ENCODE measurements at places on chromosomes 7 and 10. TPM values are rescaled to one million over a fixed set of nuclear protein-coding genes. Genes with fewer than 3 reads are reported as not detected.

The CALCR gene
- polyA plus RNA-seq, result not detected

The NHLRC2 gene
- 4.3 TPM for polyA plus RNA-seq

The GARS1 gene
- 45.1 TPM for polyA plus RNA-seq

The LLCFC1 gene
- not detected for polyA plus RNA-seq

The TAS2R3 gene
- 0.42 TPM for polyA plus RNA-seq

The MUC12 gene
- 0.38 TPM for polyA plus RNA-seq

The FXYD4 gene
- not detected for polyA plus RNA-seq

The SPDYE8 gene
- not detected for polyA plus RNA-seq

The PARG gene
- 6.5 TPM for polyA plus RNA-seq

The MSMB gene
- polyA plus RNA-seq, result 0.84 TPM

DNA sequence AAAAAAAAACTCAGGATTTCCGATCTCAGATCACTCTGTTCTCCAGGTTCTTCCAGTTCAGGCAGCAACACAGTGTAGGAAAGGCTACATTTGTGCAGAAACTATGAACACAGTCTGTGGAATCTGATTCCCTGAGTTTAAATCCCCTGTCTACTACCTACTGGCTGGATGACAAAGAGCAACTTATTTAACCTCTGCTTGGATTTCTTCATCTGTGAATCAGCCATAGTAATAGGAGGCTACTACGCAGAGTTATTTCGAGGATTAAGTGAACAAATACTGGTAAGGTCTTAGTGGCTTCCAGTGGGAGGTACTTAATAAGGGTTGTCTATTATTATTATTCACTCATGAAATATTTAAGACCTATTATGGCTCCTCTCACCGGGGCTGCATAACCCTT lies 44.3 kb upstream of the PDCD4 start:
- no peak for DNase-seq

DNA sequence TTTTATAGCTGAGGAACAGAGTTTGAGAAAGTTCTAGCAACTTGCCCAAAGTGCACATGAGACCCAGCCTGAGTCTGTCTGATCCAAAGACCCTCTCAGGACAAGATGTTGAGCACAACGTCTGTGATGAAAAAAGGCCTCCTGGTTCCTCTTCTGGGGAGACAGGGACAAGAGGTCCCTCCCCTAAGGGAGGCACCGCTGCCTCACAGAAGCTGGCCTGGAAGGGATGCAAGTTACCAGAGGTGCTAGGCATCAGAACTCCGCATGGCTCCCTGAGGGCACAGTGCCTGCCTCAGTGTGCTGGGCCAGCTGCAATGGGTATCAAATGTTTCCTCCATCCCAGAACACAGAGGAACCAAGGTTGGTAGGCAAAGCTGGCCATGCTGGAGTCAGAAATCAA lies 302.4 kb downstream of the GRID1 start:
- DNase-seq, result no peak

- DNase-seq, result no peak
Measured at GRCh38 chr7:107236862-107237261, 68.1 kb downstream of the HBP1 start.

GRCh38 chr10:31145986-31146385 lies 114.3 kb upstream of the ZNF438 start:
- no peak for DNase-seq

DNA sequence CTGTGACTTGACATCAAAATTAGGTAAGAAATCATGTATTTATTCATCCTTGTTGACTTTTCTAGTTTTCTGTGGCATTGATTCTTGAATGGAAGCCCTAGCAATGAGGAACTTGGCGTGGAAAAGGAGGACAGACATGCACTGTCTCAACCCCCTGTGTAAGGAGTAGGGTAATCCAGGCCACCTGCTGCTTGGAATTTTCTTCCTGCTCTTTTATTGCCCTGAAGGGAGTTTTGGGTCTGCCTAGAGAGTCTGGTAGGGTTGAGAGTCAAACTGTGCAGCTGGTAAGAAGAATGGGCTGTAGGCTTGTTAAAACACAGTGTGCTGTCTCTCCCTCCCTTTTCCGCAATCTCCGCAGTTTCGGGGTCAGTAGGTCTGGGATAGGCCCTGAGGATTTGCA lies 19.7 kb downstream of the ZNF32 start:
- no peak for DNase-seq

- peak; percentile 93 for DNase-seq
Measured at GRCh38 chr10:21173802-21174714, 276.9 kb upstream of the NEBL start.

- DNase-seq, result no peak
Measured at GRCh38 chr10:5547681-5547930, 22.8 kb downstream of the CALML3 start.

DNA sequence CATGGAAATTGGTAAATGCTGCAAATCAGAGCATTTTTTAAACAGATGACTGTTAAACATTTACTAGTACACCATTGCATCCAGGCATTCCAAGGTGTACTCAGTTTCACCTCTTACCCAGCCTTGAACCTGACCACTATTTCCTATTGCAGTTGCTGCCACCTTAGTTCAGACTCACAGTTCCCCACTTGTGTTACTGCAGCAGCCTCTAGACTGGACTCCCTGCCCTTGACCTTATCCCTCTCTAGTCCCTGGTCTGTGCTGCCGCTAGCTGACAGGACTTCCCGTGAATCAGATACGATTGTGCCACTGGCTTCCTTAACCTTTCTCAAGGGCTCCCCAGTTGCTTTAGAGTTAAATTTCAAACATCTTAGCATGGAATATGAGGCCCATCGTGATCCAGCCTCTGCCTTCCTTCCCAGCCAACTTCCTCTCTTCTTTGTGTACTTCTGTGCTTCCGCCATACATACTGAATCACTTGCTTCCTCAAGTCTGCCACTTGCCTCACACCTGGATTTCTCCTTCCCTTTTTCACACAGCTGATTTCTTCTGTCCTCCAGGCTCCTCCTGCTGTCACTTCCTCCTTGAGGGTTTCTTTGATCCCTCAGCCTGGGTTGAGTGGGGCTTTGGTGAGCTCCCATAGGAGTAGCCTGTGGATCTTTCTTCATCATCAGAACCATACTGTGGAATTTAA lies 118.7 kb upstream of the GJD4 start:
- no peak for DNase-seq

DNA sequence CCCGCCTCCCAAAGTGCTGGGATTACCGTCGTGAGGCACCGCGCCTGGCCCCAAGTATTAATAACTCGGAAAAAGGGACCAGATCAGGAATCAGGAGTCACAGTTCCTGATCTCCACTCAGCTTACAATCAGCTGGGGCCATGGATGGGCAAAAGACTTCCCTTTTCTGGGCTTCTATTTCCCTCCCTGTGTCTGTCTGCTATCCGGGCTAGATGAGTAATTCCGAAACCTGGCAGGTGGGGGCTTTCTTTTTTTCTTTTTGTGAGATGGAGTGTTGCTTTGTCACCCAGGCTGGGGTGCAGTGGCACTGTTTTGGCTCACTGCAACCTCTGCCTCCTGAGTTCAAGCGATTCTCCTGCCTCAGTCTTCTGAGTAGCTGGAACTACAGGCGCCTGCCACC lies 11.6 kb downstream of the RPS24 start:
- DNase-seq, result no peak

- DNase-seq, result no peak
Measured at GRCh38 chr7:68485253-68485917, 1112.9 kb upstream of the AUTS2 start.

- DNase-seq, result peak; percentile 97
Measured at GRCh38 chr10:6202684-6203330, at the start of gene PFKFB3. TSS of gene PFKFB3 (plus strand) at chr10:6202932. CDS start at chr10:6203261, 329 bp downstream.

- no peak for DNase-seq
Measured at GRCh38 chr7:114864278-114864677, 57.6 kb upstream of the MDFIC start.

GRCh38 chr7:128167042-128167701 lies 73.9 kb upstream of the LEP start:
- peak; percentile 65 for DNase-seq

GRCh38 chr10:84715911-84716310 lies 387.5 kb downstream of the CCSER2 start:
- DNase-seq, result no peak

DNA sequence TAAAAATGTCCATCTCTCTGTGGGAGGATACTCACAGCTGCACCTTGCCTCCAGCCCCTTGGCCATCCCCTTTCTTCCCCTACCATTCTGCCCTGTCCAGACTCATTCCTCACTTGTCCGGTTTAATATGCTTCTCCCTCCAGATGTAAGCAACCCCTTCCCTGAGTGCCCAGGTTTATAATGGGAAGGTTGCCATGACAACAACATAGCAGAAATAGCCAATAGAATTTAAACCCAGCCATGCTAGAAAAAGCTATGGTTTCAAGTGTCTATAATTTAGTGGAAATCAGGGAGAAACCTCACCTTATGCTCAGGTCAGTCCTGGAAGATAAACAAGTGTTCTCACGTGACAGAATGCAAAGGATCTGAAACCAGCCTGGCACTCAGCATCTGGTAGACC lies 196.0 kb upstream of the FZD8 start:
- no peak for DNase-seq

DNA sequence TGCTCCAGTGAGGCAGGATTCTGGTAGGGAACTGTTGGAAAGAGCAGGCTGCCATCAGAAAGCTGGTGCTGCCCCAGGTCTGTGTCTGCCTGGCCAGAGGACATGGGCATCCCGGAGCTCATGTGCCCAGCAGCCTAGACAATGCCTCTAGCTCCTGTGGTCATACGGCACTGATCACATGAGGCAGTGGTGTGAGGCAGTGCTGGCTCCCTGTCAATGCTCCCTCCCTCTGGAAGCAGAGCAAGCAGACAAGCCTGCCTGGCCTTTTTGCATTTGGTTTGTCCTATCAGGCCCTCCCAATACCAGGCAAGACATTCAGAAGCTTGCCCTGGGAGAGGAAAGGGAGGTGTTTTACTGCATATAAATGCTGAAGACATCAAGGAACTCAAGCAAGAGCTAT lies 19.5 kb upstream of the MMP21 start:
- DNase-seq, result no peak

DNA sequence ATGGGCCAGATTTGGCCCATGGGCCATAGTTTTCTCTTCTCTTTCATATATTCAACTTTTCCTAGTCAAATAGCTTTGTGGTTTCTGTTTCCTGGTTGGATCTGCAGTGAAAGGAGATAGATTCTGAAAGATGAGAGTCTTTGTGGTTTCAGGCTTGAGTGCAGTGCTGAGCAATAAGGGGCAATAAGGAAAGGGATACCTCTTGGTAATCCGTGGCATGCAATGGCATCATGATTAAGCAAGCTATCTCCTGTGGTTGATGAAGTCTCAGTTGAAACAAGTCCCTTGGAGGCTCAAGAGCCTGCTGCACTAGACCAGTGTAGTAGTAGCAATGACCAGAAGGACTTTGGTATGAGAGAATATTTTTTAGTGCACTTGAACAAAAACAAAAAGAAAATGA lies 187.7 kb upstream of the CNTNAP2 start:
- no peak for DNase-seq

DNA sequence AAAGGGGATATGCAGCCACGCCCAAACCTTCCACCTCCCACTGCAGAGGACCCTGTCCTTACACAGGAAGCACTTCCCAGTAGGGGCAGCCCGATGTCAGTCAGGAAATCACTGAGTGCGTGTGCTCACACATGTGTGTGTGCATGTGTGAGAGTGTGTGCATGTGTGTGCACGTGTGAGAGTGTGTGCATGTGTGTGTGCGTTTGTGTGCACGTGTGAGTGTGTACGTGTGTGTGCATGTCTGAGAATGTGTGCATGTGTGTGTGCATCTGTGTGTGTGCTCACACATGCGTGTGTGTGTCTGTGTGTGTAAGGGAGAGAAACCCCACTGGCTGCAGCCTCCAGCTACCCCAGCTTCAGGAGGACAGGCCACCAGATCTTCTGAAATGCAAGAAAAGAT lies 229.3 kb downstream of the KCNMA1 start:
- no peak for DNase-seq

GRCh38 chr7:117530390-117530789 lies 50.6 kb downstream of the CFTR start:
- no peak for DNase-seq

GRCh38 chr10:76086761-76087639 lies 655.6 kb downstream of the LRMDA start:
- DNase-seq, result peak; percentile 8

DNA sequence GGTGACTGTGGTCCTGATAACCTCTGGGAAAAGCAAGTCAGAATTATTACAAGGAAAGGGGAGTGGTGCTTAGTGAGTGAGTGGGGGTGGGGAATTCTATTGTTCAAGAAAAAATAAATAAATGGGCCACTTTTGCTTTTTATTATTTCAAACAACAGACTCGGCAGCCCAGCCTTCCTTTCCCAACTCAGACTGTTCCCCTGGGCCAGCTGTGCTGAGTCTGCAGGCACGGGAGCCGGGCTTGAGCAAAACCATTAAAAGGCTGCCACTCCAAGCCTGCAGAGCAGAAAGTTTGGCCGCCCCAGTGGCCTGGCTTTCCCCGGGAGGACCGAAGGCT lies 90.0 kb downstream of the PLXNA4 start:
- no peak for DNase-seq

DNA sequence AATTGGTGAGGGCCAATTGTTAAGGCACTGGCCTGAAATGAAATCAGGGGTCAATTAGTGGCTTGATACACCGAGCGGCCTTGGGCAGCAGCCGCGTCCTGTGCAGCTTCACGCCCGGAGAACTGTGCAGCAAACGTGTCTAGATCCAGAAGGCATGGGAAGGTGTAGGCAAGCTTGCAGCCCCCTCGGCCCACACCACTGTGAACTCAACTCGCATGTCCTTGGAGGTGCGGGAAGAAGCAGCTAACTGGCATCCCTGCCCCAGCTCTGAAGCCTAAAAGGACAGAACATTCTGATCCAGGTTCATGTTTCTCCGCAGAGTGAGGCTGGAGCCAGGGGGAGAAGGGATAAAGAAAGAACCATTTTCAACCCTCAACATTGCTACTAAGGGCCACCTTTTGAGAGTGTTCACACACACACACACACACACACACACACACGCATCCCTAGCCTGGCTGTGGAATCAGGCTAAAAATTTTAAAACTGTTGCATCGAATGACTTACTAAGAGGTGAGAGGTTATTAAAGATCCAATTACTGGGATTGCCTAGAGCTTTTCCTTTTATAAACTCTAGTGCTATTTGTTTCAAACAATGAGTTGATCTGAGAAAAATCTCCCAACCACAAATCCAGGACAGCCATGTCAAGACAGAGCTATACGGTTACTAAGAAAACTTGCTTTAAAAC lies 104.0 kb downstream of the PARP12 start:
- no peak for DNase-seq

- no peak for DNase-seq
Measured at GRCh38 chr10:50293513-50294313, 42.4 kb upstream of the ASAH2 start.

GRCh38 chr10:129730272-129730992 lies 233.6 kb downstream of the EBF3 start:
- DNase-seq, result no peak

- no peak for DNase-seq
Measured at GRCh38 chr7:96674565-96674964, 35.1 kb downstream of the SEM1 start.

GRCh38 chr7:112067200-112067599 lies 139.0 kb downstream of the DOCK4 start:
- DNase-seq, result no peak

- no peak for DNase-seq
Measured at GRCh38 chr7:29122081-29122480, 24.3 kb downstream of the CPVL start.

DNA sequence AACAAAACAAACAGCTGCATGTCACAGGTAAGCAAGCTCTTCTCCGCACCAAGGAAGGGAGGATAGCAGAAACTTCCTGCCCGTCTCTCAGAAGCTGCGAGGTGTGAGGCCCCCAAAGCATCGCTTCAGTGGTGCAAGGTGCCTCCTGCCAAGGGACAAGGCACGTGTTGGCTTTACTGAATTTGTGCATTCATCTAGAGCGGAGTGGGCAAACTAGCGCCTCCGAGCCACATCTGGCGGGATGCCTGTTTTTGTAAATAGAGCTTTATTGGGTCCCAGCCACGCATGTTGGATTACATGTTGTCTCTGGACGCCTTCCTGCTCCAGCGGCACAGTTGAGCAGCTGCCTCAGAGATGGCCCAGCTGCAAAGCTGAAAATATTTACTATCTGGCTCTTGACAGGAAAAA lies 27.7 kb downstream of the PHYH start:
- no peak for DNase-seq
